Osteocyte (in vitro differentiated cells): ENCODE measurements at places on chromosomes 5 and 9. TPM values are rescaled to one million over a fixed set of nuclear protein-coding genes. Genes with fewer than 3 reads are reported as not detected.

LHX2 gene
- not detected in 2 replicates for total RNA-seq

TRIM41 gene
- total RNA-seq, result 25.2 and 27.1 TPM in 2 replicates

TTLL11 gene
- 6.0 and 7.9 TPM in 2 replicates for total RNA-seq

SMAD5 gene
- total RNA-seq, result 62.7 and 63.2 TPM in 2 replicates

GRCh38 chr5:128464596-128464995 lies 73.4 kb downstream of the FBN2 start:
- no peak overlapping the region for H3K27ac ChIP-seq
- DNase-seq, result no peak
- no peak overlapping the region for H3K4me3 ChIP-seq

GRCh38 chr5:122447879-122448278 lies 135.8 kb downstream of the SNCAIP start:
- H3K27ac ChIP-seq, result no peak overlapping the region
- H3K4me1 ChIP-seq, result peaks cover 22% of the 10 kb centered on the region
- H3K4me3 ChIP-seq, result no peak overlapping the region
- peaks cover 5% of the 10 kb centered on the region for H3K27me3 ChIP-seq
- H3K36me3 ChIP-seq, result peaks cover 14% of the 10 kb centered on the region
- DNase-seq, result no peak

- no peak overlapping the region for H3K4me3 ChIP-seq
- no peaks in the 10 kb centered on the region for H3K4me1 ChIP-seq
- H3K27ac ChIP-seq, result no peak overlapping the region
- H3K36me3 ChIP-seq, result no peaks in the 10 kb centered on the region
- peaks cover 12% of the 10 kb centered on the region for H3K27me3 ChIP-seq
- DNase-seq, result no peak
Observed at GRCh38 chr9:72924154-72924790, 28.6 kb downstream of the ALDH1A1 start.

DNA sequence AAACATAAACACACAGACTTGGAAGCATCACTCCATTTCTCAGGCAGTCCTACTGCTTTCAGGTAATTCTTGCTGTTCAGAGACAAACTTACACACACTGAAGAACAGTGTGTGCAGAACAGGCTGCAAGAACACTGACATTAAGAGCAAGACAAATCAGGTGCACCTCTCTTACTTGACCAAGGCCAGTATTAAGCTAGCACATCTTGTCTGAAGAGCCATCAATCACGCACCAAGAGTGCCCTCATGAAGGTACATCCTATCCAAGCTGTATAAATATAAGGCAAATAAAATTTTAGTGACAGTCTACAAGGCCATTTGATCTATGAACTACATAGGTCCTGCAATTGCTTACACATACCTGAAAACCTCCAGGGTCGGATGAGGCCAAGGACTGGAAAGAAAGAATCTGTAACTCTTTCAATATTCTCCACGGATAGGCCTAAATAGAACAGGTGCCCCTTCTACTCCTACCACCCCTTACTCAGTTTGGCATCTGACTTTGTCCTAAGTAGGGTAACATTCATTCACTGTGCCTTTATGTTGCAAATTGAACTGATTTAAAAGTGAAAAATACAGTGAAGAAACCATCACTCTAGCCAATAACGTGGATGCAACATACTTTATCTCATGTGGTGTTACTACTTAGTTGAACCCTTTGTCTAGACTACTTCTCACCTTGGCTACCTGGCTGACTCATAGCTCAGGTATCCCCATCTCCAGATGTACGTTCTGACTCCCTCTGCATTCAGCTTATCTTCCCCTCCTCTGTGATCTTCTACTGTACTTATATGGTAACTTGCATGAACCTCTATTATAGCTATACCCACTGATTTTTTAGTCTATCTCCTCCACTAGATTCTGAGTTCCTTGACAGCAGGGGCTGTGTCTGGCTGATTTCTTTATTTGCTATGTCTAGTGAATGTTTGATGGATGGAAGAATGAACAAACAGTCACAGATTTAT lies 256.3 kb downstream of the KIAA0825 start:
- no peaks in the 10 kb centered on the region for H3K27me3 ChIP-seq
- no peaks in the 10 kb centered on the region for H3K4me1 ChIP-seq
- no peak overlapping the region for H3K27ac ChIP-seq
- H3K36me3 ChIP-seq, result no peaks in the 10 kb centered on the region
- H3K4me3 ChIP-seq, result no peak overlapping the region

DNA sequence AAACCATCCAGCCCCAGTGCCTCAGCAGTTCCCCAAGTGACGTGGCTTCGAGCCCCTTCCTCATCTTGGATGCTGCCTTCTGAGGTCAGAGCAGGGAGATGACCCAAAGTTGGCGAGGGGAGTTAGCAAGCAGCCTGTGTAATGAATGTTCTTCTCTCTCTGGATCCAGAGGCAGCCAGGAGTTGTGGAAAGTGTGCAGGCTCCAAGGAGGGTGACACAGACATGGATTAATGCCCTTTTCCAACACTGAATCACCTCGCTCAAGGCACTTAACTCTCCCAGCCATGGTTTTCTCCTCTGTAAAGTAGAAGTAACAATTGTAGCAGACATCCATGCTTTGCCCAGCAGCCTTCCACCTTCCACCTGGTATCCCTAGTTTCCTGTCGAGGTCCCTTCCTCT lies 64.6 kb upstream of the HAND1 start:
- H3K36me3 ChIP-seq, result no peaks in the 10 kb centered on the region
- H3K4me1 ChIP-seq, result no peaks in the 10 kb centered on the region
- no peak overlapping the region for H3K27ac ChIP-seq
- no peak overlapping the region for H3K4me3 ChIP-seq
- peak; percentile 67 for DNase-seq
